ENCODE measurements at places on chromosomes 5 and 9.

GRCh38 chr9:92740009-92740408 lies 24.6 kb downstream of the BICD2 start:
- no peak for DNase-seq

GRCh38 chr5:120073722-120074121 lies 390.4 kb upstream of the PRR16 start:
- no peak for DNase-seq

- no peak for DNase-seq
These were observed 105.0 kb upstream of the PRSS3 start for GRCh38 chr9:33690143-33690933.

DNA sequence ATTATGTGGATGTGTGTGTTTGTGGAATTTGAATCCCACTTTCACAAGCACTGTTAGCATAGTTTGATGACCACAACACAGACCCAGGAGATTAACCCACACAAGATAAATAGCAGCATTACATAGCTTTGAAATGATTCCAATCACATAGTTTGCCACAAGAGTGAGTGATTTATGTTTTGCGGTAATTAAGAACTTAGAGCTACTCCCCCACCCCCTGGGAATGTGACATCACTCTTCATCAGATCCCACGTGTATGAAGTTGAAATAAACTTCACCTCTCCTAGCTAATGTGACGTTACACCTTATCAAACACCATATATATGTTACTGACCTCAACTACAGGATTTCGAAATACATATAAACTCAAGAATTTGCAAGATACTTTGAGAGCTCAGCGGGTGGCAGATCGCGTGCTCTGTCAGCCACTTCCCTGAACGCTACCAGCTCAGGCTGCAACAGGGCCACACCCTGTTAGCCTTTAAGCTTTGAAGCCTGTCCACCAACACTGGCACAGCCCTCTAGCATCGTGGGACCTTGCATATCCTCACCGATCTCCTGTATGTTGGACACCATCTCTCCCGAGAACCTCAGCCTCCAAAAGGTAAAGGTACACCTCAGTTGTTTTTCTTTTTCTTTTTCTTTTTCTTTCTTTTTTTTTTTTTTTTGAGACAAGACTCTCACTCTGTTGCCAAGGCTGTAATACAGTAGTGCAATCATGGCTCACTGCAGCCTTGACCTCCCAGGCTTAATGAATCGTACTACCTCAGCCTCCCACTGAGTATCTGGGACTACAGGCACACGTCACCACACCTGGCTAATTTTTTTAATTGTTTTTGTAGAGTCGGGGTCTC lies 1.7 kb upstream of the AGTPBP1 start:
- no peak for DNase-seq

DNA sequence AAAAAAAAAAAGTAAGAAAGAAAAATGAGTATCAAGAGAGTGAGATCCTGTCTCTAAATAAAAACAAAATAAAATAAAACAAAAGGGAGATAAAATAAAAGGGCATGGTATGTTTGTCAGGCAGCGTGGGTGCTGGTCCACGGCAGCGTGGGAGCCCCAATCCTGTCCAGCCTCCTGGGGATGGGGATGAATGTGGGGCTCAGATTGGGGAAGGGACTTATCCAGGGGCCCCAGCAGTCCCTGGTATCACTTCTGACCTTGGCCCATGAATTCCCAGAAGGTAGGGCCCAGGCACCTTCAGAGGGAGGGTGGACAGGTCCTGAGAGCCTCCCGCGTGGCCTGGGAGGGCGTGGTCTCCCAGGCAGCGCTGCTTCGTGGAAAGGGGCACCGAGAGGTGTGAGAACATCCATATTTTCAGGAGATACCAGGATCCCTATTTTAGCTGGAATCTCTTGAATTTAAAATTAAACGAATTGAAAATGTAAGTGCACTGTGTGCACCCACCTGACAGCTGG lies 71.2 kb downstream of the ZNF354C start:
- DNase-seq, result no peak

DNA sequence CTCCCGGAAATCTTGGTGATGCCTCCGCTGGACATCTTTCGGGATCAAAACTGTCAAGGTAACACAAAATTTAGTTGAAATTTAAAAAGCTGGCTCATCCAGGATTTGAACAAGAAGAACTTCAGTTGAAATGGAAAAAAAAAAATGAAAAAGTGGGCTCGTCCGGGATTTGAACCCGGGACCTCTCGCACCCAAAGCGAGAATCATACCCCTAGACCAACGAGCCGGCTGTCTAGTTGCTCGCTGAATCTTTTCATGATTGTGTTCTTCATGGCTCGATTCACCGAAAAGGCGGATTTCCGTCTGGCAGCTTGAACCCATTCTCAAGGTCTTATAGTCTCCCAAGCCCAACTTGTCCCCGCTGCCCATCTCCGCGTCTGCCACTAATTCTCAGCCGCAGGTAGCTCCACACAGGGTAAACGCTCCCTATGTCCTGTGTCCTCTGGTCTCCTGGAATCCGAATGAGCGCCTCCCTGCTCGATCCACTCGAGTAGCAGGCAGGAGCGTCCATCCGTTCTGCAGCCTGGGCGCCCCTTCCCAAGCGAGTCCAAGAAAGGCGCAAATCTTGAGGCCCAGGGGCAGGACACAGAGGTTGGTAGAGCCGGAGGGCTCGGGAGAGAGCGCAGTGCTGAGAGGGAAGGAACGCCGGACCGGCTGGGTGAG lies 16.2 kb downstream of the TRIM7 start:
- peak; percentile 80 for DNase-seq

GRCh38 chr9:114602620-114603019 lies 8.5 kb upstream of the TMEM268 start:
- DNase-seq, result no peak
